ENCODE measurements at places on chromosomes 16 and 17. TPM values are rescaled to one million over a fixed set of nuclear protein-coding genes. Genes with fewer than 3 reads are reported as not detected.
A peak's percentile ranks its signal among the peaks of the same experiment; 100 is the strongest.

DNA sequence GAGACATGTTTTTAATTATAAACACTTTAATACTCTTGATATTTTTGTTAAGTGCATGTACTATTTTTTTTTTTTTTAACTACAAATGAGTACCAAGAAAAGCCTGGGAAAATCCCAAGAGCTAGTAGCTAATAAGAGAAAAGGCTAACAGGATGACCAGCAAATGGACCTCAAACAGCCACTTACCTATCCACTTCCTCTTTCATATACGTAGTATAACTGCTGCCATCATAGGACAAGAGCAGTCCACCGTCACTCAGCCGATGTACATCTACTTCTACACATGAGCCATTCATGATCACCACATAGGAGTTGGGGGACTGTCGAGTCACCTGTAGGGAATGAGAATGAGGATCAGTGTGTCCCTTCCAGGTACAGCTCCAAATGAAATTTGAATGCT, 128.0 kb upstream of the C17orf78 start:
- DNase-seq: no peak

- peak; percentile 44 for DNase-seq
These were observed 76.7 kb upstream of the CBX4 start for GRCh38 chr17:79915850-79916430.

DNA sequence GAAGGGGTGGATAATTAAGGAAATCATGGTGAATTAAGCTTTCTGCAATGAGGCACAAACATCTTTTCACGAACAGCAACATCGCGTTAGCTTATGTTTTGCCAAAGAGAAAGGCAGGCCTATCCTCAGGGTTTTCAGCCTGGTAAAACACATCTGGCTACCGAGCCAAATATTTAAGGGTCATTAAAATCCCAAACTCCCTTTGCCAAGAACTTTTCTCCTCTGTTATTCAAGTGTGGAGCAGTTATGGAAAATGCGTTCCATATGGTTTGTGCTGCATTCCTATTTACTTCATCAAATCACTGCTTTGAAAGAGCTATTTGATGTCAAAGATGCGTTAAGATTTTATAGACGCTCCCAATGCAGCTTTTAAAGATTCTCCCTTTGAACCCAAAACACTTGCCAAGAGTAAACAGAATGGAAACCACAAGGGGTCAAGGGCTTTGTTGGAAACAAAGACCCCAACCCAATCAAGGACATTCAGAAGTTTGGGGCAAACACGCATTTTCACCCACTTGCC, 308.3 kb upstream of the CDH5 start:
- no peak for DNase-seq

DNA sequence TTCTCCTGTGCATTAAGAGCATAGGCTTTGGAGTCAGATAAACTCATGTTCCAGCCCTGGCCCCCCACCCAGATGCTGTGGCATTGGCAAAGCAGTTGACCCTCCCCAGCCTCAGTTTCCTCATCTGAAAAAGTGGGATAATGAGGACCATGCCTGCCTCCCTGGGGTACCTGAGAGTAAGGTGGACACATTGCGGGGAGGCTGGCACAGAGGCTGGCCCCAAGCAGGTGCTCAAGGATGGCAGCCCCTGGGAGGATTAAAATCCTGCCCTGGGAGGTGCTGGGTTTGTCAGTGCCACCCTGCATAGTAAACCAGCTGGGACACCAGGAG, 11.8 kb downstream of the ENPP7 start:
- DNase-seq: no peak

- DNase-seq: no peak
These were observed 41.0 kb downstream of the NXPH3 start for GRCh38 chr17:49616601-49617131.

DNA sequence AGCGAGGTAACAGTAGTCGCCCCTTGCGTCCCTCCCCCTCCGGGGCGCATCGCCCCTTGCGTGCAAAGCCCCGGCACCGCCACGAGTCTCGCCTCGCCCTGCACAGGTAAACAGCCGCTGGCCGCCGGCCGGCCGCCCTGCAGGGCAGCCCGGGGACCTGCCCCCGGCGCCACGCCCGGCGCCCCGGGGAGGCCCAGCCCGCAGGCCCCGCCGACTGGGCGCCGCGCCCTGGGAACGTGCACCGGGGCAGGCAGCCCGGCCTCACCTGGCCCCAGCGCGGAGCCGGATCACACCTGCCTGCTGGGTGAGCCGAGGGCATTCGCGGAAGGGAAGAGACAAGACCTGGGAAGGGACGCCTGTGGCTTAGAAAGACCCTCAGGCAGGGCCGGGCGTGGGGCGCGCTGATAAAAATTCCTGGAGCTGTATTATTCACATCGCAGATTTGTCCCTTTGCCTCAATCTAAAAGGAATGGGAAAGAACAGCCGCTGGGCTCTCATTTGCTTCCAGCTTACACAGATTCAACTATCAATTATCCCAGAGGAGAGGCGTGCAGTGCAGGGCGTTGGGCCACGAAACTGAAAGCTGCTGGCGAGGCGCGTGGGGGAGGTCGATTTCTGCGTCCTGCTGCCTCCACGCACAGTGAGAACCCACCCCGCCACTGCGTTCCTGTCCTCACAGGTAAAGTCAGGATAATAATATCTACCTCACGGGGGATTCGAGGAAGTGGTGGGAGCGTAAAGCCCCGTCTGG, 451.9 kb downstream of the SLC39A11 start:
- no peak for DNase-seq

DNA sequence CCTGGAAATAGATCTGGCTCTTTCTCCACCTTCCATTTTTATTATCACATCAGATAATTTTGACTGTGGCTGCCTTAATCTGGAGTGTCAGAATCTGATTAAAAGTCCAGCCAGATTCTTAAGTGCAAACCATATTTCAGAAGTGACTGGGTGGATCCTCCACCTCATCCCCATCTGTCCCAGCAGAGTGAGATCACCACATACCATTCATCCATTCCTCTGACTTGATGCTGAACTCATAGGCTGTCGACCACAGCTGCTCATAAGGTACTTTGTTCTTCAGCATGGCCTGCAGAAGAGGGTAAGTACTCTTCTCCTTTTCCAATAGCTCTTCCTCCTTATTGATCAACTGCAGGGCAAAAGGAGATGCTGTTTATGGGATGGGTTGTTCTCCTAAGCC, 53.5 kb downstream of the DNAH3 start:
- DNase-seq: no peak

DNA sequence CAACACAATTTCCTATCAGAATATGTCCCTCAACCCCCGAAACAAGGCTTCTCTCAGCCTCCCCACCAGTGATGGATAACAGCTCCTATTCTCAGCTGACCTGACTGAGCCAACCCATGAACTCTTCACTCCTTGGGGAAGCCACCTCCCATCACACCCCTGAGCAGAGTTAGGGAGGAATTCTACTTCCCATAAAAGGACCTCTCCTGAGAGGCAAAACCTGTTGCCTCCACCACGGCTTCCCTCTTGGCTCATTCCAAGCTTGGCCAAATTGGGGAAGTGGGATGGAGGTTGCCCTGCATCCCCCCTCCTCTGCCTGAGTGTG, 5.7 kb upstream of the RASL10B start:
- no peak for DNase-seq

ACSM3 gene
- 16.6 TPM for total RNA-seq

COIL gene
- 19.5 TPM for total RNA-seq

HBM gene
- total RNA-seq: not detected

NPIPA5 gene
- total RNA-seq: 2.8 TPM
